ENCODE measurements at places on chromosomes 4 and X.

GRCh38 chrX:41923211-41923977, at the start of gene CASK:
TSS of gene CASK (minus strand) at chrX:41923554. CDS start at chrX:41922988, 566 bp downstream.
- no peak for DNase-seq

DNA sequence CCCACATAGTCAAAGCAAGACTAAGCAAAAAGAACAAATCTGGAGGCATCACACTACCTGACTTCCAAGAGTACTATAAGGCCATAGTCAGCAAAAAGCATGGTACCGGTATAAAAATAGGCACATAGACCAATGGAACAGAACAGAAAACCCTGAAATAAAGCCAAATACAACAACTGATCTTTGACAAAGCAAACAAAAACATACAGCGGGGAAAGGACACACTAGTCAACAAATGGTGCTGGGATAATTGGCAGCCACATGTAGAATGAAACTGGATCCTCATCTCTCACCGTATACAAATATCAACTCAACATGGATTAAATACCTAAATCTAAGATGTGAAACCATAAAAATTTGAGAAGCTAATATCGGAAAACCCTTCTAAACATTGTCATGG, 819.3 kb upstream of the FRG1 start:
- no peak for DNase-seq

- DNase-seq = no peak
Measured at GRCh38 chr4:61195101-61195500, 5.0 kb upstream of the ADGRL3 start.

GRCh38 chrX:144637731-144638130, 609.6 kb upstream of the SPANXN1 start:
- DNase-seq = no peak

GRCh38 chr4:75035321-75035720, 102.4 kb downstream of the PARM1 start:
- no peak for DNase-seq

DNA sequence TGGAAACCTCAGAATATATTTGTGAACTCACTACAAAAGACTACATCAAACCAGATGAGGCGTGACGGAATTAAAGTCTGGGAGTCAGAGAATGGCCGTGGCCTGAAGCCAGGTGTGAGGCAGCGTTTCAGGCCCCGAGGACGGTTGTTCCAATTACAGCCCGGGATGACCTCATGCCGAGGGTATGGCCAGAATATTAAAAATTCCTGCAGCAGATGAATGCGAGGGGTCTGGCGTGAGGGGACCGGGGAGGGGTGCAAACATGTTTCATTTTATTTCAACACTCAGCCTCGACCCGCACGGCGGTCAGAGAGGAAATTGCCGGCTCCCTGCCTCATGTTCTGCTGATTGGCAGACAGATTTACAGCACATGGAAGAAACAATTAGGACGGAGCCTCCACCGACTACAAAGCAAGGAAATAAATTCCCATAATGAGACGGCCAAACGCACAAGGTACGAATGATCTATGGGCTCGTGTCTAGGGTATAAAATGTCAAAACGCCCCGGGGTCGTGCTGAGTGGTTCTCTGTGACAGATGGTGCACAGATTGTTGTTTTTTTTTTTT, 289.7 kb downstream of the SHOX start:
- DNase-seq = no peak

DNA sequence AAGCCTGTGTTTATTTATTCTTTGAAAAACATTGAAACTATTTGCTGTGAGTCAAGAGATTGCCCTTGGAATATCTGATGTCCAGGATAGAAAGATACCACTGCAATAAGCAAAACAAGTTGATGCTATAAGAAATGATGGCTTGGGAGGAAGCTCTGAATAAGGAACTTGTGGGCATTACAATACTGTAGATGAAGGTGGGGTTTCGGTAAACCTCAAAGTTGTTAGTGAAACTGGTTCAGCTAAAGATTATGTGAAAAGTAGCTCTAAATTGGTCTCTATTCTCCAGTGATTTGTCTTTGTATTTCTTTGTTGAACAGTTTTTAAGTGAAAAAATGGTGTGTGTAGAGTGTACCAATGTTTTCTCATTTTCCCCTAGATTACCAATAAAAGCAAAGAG, 128.7 kb downstream of the AKAP4 start:
- DNase-seq = no peak

DNA sequence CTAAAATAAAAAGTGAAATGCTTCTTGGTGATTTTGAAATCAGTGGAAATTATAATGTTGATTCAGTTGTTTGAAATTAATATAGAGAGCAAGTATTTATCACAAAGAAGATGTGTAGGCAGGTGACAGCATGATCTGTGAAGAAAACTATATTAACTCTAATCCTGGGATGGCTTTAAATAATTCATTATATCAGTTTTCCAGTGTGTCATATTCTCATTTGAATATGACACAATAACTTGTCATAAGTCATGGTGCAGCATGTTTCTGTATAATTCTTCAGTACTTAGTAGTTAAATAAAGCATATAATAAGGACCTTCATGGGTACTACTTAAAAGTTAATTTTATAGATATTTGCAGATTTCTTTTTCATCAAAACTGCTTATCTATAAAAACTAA, 573.6 kb downstream of the INPP4B start:
- no peak for DNase-seq

DNA sequence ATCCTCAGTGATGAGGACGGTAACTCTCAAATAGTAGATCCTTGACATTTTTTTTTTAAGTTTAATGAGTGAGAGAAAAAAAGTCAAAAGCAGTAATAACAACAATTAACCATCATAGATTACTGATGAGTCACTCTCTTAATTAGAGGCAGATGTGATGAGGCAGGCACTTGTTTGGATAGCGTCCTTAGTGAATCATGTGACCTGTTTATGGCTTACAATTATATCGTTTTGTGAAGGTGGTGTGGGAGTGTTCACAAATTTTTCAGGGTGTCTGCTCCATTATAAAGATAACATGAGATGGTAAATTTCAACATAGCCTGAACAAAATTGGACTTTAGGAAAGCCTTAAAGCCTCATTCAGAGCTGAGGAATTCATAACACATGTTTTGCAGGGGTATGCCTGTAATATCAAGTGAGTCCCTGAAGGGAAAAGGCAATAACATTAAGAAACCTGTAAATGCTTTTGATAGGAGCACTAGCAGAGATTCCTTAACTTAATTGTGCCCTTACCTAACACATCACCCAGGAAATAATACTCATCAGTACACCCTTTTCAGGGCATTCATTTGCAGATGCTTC, 51.9 kb upstream of the XIAP start:
- no peak for DNase-seq

GRCh38 chr4:24236532-24236931, 346.7 kb upstream of the PPARGC1A start:
- DNase-seq = no peak

- DNase-seq = no peak
Measured at GRCh38 chrX:135520022-135520552, 373 bp upstream of the INTS6L start.

DNA sequence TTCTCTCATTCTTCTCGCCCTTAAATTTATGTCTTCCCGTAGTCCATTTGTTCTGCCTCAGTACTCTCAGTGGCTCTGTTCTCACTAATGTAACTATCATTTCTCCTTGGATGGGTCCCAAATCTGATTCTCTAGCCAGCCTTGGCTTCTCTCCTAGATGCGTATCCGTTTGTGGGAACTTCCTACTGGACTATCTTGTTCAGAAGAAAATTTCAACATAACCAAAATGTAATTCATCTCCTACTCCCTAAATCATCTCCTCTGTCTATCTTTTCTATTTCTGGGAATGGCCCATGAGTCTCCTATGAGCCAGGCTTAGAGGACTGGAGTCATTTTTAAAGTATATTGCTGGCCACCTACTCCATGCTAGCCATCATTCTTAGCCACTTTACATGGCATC, 4.4 kb upstream of the C4orf36 start:
- DNase-seq = no peak

GRCh38 chr4:6566391-6567190, 8.4 kb upstream of the MAN2B2 start:
- DNase-seq = no peak

DNA sequence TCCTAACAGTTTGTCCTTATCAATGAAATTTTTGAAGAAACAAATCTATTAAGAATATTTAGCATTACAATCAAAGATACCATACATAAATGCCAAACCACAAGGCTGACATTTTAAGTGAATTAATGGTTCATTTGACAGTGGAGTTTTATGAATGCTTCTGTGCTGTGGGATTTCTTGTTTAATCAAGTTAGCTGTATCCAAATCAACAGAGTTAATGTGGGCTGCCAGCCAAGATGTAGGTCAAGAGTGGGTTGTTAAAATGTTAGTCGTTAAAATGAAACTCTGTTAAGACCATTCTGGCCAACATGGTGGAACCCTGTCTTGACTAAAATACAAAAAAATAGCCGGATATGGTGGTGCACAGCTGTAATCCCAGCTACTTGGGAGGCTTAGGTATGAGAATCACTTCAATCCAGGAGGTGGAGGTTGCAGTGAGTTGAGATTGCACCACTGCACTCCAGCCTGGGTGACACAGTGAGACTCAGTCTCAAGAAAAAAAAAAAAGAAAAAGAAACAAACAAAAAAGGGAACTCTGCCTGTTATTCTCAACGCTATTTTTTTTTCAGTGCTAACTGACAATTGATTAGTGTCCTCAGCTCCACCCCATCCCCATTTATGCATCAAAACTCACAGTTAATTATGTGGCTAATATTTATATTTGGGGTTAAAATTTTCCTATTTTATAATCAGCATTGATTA, 20.2 kb downstream of the GPAT3 start:
- no peak for DNase-seq

- no peak for DNase-seq
Measured at GRCh38 chr4:148196164-148196563, 246.1 kb downstream of the NR3C2 start.

DNA sequence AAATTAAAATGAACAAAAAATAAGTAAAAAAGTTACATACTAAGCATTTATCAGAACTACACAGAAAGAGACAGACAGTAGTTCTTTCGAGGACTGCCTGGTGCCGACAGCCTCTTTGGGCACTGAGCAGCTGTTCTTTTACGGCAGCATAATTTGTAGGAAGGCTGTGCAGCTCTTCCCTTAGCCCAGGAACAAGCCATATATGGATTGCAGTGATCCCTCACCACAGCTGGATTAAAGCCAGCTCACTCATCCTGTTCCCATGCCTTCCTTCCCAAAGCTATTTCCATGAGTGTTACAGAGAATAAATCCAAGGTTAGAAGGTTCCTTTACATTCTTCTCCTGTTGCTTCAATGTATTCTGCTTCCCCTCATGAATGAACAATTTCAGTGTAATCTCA, 71.7 kb downstream of the DDX60L start:
- peak; percentile 8 for DNase-seq

DNA sequence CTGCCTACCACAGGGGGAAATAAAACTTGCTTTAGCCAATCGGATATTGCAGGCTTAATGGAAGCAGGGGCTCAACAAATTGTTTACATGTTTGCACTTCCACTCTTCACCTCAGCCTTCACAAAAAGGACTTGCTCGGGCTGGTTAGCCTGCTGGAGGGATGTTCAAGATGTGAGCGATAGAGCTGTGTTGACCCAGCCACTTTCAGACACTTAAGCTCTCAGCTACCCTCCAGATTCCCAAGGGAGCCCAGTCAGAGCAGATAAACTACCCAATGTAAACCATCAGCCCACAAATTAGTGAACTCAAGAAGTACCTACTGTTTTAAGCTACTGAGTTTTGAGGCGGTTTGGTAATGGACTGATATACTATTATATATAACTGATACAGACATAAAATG, 508.4 kb upstream of the FTHL17 start:
- no peak for DNase-seq

- DNase-seq = no peak
Measured at GRCh38 chr4:187294861-187295260, 571.2 kb upstream of the FAT1 start.

DNA sequence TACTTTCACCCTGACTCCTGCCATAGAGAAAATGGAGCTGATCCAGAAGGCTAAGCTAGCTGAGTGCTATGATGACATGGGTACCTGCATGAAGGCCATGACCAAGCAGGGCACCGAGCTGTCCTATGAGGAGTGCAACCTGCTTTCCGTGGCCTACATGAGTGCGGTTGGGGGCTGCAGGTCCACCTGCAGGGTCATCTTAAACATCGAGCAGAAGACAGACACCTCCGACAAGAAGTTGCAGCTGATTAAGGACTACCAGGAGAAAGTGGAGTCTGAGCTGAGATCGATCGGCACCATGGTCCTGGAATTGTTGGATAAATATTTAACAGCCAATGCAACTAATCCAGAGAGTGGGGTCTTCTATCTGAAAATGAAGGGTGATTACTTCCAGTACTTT, 438.0 kb downstream of the TMA16 start:
- DNase-seq = no peak

- no peak for DNase-seq
Measured at GRCh38 chr4:112704991-112705845, 68.3 kb downstream of the LARP7 start.

GRCh38 chr4:80305466-80305865, 30.1 kb upstream of the CFAP299 start:
- no peak for DNase-seq

GRCh38 chrX:28586286-28586685, 960 bp upstream of the IL1RAPL1 start:
- DNase-seq = no peak

GRCh38 chrX:46649421-46650260, 76.1 kb downstream of the CHST7 start:
- DNase-seq = no peak

DNA sequence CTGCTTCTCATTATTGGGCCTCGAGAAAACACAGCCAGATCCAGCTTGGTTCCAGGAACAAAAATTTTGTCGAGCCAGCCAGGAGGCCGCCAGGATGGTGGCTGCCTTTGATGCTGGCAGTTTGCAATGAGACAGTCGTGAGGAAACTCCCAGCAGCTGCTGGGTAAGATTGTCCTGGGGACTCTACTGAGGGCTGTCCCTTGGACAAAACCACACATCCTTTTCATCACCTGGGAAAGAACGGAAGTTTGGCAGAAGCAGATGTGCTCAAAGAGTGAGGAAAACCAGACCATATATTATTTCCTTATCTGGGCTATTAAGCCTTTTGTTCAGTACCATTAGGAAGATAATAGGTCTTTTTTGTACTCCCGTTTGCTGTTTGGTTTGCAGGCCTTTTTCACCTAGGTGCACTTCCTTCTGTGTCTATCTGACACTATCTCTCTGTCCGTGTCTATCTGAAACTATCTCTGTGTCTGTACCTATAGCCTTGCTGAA, 13.4 kb upstream of the PAPSS1 start:
- no peak for DNase-seq

GRCh38 chr4:68891678-68892077, 59.9 kb downstream of the UGT2A3 start:
- DNase-seq = no peak

DNA sequence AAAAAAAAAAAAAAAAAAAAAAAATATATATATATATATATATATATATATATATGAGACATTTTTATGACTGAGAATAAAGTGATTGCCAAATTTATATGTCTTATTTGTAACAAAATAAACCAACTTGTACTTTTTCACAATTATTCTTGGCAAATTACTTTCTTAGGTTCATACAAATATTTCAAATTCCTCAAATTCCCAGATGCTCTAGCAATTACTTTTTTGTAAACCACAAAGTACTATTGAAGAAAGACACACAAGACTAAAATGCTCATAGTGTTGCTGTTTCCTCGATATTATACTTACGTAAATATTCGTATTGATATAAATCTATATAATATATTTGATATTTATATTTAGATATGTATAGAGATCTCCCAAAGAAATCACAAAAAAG, 390.0 kb downstream of the FAT4 start:
- no peak for DNase-seq

GRCh38 chr4:53645108-53645507, 53.8 kb upstream of the LNX1 start:
- DNase-seq = no peak

Data from Panc1 (cell line).